ENCODE measurements at places on chromosomes 5 and 9. TPM values are rescaled to one million over a fixed set of nuclear protein-coding genes. Genes with fewer than 3 reads are reported as not detected.

Gene PARP8
- 24.3 TPM for total RNA-seq

Gene ZNF618
- 11.8 TPM for total RNA-seq

DNA sequence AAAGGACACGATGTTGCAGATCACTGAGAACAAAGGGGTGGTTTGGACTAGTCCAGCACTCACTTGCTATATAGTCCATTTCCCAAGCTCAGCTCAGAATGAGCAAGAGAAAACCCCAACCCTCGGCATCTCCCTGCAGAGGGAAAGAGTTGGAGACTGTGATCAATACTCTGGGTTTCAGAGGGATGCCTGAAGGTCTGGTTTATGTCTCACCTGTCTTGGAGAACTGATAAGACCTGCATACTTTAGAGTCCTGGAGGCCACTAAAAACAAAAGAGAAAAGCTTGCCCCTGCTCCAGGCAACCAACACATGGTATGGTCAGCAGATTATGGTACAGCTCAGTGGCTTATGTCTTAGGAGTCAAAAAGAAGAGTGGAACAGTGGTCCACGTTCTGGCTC, 1006.9 kb downstream of the CDH9 start:
- no peak for DNase-seq

DNA sequence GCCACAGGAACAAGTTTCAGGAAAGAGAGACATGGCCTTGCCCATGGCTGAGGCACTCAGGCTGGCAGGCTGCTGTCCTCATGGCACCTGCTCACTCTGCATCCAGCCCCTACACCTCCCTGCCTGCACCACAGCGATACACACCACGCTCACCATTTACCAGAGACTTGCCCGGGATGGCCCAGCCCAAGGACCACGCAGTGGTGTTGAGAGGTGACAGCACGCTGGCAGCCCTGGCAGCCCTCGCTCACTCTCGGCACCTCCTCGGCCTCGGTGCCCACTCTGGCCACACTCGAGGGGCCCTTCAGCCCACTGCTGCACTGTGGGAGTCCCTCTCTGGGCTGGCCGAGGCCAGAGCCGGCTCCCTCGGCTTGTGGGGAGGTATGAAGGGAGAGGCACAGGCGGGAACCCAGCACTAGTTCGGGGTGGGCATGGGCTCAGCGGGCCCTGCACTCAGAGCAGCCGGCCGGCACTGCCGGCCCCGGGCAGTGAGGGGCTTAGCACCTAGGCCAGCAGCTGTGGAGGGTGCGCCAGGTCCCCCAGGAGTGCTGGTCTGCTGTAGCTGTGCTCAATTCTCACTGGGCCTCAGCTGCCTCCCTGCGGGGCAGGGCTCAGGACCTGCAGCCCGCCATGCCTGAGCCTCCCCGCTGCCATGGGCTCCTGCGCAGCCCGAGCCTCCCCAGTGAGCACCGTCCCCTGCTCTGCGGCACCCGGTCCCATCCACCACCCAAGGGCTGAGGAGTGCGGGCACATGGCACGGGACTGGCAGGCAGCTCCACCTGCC, 20.3 kb downstream of the ZDHHC11B start:
- DNase-seq: no peak

DNA sequence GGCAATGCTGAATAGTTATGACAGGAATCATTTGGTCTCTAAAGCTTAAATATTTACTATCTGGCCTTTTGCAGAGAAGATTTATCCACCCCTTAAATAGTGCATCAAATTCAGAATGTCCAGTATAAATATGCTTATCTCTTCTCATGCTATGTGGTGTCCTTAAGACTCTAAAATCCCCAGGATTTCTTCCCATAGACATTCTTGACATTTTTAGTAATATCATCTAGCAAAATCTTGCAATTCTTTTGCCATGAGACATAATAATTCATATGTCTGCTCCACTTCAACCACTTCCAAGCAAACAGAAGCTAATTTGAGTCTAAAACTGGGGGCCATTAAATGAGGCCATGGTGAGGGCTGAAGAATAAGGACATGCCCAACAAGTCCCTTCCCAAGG, 1923.4 kb upstream of the CDH9 start:
- DNase-seq: no peak

DNA sequence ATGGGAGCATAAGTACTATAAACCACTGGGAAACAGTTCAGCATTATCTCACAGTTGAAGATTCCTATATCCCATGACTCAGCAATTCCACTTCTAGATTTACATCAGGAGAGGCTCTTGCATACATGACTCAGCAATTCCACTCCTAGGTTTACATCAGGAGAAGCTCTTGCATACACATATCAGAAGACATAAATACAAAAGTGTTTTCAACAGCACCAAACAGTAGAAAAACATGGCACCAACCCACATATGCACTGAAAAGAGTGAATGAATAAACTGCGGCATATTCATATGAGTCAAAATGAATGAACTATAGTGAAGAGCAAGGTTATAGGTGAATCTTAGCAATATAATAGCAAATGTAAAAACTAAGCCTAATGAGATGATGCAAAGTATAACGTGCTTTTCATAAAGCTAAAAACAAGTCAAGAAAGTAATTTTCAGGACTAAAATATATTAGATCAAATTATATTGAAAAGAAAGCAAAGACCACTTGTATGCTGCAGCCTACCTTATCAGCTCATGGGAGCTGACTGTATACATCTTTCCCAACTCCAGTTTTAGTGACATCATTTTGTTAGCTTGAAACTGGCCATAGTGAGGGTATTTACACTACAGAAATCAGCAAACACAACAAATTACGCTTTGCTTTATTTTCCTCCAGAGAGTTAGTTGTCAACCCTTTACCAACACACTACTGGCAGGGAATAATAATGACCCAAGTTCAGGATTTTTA, 95.8 kb downstream of the ANKRD18B start:
- DNase-seq: no peak

- no peak for DNase-seq
These were observed 264.2 kb downstream of the TMEM38B start for GRCh38 chr9:105958587-105958986.

Gene UBE2B
- total RNA-seq: 72.2 TPM

DNA sequence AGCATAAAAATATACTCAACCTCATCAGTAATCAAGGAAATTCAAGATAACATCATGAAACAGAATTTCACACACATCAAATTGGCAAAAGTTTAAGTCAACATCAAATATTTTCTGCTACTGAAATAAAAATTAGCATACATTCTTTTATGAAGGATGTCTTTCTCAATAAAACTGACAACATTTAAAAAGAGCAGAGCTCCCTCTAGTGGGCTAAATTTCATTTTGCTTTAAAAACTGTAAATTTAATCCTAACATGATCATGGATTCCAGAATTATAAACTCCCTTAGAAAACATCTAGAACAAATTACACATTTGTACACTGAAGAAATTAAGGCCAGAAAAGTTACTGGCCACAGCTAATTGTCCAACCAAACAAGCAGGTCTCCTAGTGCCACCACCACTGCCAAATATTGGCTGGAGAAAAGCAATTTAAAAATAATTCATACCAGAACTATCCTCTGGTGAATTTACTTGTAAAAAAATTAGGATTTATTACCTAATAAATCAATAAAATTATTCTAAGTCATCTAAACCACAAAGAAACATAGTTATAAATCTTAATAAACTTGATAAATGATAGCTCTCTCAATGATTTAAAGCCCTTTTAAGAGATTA, 31.2 kb downstream of the DEPDC1B start:
- DNase-seq: no peak

GRCh38 chr9:108618906-108619550, 236.8 kb downstream of the ACTL7B start:
- no peak for DNase-seq

GRCh38 chr5:36815871-36816270, 60.7 kb upstream of the NIPBL start:
- DNase-seq: no peak

GRCh38 chr5:71586052-71586940, 844 bp upstream of the MCCC2 start:
- no peak for DNase-seq

- DNase-seq: no peak
These were observed 59.5 kb upstream of the PCSK1 start for GRCh38 chr5:96492459-96493047.

DNA sequence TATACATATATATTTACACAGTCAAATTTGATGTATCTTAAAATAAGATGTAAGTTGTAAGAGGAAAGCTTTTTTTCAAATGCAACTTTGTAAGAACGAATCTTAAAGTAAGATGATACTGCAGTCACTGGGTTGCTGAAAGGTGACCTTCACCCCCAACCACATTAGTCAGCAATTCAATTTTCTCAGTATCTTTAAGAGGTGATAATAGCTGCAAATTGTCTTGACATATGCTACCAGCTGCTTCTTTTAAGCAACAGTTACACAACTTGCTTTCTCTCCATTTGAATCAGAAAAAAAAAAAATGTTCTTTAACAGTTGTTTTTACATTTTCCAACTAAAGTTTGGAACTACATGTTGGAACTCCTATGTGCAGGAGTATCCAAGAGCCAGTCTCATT, 246.6 kb upstream of the CCNG1 start:
- DNase-seq: no peak
